Mammary epithelial cell (primary cell): ENCODE measurements at places on chromosomes 6 and 20. TPM values are rescaled to one million over a fixed set of nuclear protein-coding genes. Genes with fewer than 3 reads are reported as not detected.
A peak's percentile ranks its signal among the peaks of the same experiment; 100 is the strongest.

DNA sequence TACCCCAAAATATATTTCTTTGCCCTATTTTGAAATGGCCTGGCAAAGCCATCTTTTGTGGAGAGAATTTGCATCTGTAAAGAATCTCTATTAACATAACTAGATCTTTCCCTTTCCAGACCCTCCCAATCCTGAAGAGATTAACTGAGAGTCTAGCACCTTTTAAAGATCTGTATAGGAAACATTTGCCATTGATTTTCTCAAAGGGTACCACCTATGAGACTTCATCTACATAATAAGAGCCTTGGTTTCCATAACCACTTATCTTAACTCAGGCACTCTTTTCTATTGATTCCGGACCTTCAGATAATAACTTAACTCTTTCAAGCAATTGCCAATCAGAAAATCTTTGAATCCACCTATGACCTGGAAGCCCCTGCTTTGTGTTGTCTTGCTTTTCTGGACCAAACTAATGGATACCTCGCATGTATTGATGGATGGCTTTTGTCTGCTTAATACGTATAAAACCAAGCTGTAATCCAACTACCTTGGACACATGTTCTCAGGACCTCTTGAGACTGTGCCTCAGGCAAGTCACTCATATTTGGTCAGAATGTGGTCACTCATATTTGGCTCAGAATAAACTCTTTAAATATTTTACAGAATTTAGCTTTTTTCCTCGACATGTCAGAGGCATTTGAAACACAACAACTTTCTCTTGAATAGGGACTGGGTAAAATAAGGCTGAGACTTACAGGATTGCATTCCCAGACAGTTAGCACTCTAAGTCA is 31.4 kb downstream of the SLC22A2 start:
- no peak for DNase-seq

DNA sequence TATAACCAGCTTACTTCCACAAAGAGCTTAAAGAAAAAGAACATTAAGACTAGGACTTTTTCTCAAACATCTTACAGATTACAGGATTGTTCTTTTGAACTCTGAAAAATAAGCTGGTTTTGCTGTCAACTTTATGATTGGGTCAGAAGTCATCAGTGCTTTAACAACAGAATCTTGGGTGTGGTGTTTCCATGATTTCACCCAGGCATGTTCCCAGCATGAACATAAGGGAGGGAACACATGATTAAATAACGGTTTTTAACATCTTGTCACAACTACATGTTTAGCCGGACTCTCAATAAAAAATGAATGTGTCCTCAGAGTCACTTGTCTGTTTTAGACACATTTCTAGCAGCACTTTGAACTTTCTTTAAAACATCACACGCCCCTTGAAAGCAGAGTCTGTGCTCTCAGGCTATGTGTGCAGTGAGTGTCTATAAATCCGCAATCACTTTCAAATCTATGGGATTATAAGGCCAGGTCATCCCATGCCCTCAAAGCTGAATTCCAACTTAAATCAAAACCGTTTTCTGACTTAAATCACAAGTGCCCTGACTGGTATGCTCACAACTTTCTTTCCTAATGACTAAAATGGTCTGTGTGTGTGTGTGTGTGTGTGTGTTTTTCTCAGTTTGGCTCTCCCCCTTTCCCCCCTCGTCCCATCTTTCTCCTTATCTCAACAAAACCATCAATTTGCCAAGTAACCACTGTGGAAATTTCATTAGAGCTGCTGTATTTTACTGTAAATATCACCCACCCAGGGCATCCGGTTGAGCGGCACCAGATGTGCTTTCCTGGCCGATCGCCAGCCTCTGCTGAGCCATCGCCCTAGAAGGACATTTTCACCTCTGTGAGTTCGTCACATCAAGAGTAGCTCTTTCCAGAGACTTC is 216.8 kb upstream of the DTNBP1 start:
- DNase-seq: no peak

- DNase-seq: peak; percentile 52
Measured at GRCh38 chr6:74671558-74672025, 534.3 kb downstream of the COL12A1 start.

GRCh38 chr6:4611429-4612129 is 164.6 kb upstream of the CDYL start:
- DNase-seq: no peak

GRCh38 chr6:36241728-36242127 is 28.1 kb upstream of the PNPLA1 start:
- no peak for DNase-seq

DNA sequence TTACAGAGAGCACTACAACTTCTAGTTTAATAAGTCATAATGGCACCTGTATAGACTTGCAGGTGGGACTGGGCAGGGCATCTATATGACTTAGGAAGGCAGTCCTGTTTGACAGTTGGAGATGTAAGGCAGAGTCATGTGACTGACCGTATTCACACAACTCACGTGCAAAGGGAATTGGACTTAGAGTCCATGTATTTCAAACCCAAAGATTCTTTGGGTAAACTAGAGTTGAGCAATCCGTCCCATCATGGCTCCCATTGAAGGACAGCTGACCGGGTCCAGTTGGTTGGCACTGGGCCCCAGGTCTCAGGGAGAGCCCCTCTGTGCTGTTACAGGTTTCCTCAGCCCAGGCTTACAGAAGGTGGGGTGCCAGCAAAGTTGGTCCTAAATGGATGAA is 121.9 kb downstream of the ARID1B start:
- no peak for DNase-seq

DNA sequence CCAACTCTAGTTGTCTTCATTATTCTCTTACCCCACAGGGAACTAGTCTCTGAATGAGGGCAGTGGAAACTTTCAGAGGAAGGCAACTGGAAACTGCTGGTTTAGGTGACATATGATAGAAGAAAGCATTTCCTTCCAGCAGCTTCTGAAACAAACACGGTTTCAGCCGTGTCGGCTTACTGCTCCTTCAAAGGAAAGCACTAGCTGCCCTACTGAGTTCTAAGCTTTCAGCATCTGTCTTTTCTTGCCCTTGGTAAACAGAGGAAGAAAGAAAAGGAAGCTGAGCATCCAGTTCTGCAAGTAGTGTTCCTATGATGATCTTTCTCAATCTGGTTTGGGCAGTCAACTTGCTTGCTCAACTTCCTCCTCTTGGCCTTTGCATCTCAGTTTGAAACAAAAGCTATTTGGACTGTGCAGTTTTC is 117.5 kb upstream of the CEP85L start:
- DNase-seq: peak; percentile 25

DNA sequence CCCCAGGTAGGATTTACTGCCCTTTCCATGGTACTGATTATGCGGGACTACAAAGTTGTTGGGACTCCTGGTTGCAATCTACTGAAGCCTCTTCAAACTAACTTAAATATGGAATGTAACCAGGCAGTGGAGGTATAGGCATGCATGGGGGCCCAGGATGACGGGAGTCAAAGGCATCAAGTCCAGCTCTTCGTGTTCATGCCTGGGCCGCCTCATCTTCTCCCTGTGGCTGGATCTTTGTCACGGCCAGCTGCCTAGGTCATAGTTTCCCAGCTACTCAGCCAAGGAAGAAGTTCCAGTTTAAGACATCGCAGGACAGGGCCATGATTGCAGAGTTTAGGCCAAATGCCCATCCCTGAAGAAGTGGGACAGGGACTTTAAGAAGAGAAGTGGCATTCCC is 20.5 kb downstream of the LYRM2 start:
- DNase-seq: no peak

GRCh38 chr6:150717419-150717818 is 117.7 kb downstream of the PLEKHG1 start:
- no peak for DNase-seq

- DNase-seq: no peak
Measured at GRCh38 chr6:138882369-138883017, 86.6 kb downstream of the ECT2L start.

The NUS1 gene
- polyA plus RNA-seq: 13.6 TPM

The LINC00237 gene
- not detected for polyA plus RNA-seq
